ENCODE measurements at places on chromosomes 1 and 21.

GRCh38 chr1:234114648-234115307, 210.3 kb downstream of the SLC35F3 start:
- peak; percentile 38 for DNase-seq

DNA sequence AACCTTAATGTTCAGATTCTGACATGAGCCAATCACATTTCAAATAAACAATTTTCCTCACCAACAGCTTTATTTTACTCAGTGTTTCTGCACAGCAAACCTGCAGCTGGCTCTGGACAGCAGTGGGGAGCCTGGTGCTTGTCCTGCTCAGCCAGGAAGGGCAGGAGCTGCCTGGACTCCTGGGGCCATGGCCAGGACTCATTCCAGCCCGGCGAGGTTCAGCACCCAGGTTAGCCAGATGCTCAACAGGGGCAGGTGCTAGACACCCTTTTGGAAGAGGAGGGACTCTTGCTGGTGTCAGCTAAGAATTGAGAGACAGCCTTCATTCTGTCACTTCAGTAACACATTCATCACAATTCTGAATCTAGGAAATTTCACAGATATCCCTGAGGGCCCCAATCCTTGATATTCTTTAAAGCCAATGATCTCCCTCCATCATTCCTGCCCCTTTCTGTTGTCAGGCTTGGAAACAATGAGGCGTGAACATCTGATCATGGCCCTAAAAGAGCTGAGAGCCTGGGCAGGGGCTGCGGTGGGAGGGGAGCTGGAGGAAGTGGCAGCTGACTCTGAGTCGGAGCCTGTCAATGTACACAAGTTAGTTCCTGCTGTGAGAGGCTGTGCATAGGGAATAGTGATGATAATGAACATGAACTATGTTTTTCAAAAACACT, 251.3 kb downstream of the SDCCAG8 start:
- no peak for DNase-seq

GRCh38 chr1:58576727-58577653, at the start of gene TACSTD2:
Gene TACSTD2, minus strand, starts transcription at chr1:58577252. Its CDS starts 96 bp downstream, at chr1:58577156.
- DNase-seq, result no peak

DNA sequence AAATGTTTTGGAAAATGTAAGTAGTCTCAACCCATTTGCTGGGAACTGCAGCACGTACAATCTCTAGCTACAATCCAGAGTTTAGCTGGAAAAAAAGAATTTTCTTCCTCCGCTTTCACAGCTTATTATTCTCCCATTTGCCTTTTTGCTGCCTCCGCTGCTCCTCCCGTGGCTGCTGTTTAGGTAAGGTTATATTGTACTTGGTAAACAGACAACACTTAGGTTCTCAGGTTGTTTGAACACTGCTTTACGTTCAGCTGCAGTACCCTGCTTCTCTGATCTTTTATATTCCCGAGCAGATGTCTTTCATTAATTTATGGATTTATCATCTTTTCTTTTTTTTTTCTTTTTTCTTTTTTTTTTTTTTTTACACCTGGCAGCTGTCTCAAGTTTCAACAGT, 14.3 kb downstream of the PROX1 start:
- DNase-seq, result no peak

DNA sequence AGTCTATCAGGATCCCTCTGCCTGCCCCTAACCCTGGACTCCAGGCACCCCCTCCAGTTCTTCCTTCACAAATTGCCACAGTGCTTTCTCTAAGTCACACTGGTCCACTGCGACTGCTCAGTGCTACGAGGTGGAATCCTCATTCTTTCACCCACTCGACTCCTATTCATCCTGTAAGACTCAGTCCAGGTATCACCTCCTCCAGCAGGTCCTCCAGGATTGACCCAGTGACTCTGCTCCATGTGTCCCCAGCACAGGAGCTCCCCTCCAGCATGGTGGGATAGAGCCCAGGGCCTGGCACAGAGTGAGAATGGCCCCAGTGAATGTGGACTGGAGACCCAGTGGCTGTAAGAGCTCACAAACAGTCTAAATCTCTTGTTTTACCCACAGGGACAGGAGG, 45.5 kb upstream of the WNT4 start:
- DNase-seq, result no peak

DNA sequence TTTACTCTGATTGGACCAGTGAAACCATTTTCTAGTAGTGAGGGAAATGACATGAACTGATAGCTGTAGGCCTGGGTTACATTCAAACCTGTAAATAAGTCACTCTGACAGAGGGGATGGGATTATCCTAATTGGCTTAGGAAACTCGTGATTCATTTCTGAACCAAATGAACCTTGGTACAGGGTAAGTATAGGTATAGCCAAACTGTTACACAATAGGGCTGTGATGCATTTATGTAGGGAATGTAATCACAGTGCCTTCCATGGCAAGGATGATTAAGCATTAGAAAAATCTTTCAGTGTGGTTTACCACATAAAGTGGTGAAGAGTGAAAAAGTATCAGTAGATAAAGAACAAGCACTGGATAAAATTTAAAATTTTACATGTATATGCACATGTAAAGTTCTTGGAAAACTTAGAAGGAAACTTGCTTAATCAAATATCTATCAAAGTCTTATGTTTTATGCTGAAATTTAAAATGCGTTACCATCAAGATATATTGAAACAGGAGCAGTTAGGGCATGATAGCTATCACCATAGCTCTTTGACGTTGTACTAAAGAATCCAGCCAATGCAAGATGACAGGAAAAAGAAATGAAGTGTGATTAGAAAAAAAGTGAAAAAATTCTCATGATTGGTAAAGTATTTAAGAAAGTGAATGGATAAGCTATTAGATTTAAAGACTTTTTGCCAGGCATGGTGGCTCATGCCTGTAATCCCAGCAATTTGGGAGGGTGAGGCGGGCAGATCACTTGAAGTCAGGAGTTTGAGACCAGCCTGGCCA, 63.0 kb downstream of the RABGAP1L start:
- no peak for DNase-seq

- no peak for DNase-seq
Observed at GRCh38 chr21:45209685-45210284, 77.9 kb downstream of the POFUT2 start.

GRCh38 chr21:42252778-42253340, 33.9 kb downstream of the ABCG1 start:
- no peak for DNase-seq

DNA sequence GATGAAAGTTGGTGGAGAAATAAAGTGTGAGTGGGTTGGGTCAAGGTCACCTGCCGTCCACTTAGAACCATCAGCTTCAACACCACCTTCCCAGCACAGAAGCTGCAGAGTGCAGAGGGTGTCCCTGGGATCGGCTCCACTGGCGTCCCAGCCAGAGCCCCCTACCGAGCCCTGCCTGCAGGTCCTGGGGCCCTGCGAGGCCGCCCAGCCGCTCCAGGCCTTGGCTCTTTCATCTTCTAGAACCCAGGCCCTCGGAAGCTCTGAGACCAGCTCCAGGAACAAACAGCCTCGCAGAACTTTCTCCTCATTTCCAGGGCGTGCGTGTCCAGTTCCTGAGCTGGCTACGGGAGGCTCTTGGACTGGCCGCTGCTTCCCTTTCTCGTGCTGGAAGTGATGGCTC, 166.0 kb downstream of the PRDM16 start:
- no peak for DNase-seq

GRCh38 chr21:35178098-35178497, 129.0 kb upstream of the RUNX1 start:
- DNase-seq, result no peak

DNA sequence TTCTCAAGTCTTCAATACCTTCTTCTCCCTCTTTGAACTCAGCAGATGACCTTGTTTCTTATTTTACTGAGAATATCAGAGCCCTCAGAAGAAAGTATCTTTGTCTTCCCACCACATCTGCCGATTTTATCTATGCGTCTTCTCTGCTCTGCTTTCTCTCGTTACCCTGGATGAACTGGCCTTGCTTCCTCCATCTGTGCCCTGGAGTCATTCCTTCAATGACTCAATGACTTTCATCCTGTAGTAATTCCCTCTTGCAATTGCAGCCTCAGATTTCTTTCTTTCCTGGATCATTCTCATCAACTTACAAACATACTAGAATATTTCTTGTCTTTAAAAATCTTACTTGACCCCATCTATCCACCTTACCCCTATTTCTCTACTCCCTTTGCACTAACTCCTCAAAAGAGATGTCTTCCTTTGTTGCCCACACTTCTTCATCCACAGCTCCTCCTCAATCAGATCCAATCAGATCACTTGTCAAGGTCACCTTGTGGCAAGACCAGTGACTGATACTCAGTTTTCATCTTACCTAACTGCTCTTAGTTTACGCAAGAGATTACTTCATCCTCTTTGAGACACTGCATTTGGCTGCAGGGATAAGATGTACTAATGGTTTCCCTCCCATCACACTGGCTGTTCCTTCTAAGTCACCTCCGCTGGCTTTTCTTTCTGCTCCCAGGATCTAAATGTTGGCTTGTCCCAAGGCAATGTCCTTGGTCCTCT, 8.2 kb upstream of the TGFBR3 start:
- DNase-seq, result no peak

- no peak for DNase-seq
Observed at GRCh38 chr1:181714428-181714827, 231.1 kb downstream of the CACNA1E start.

DNA sequence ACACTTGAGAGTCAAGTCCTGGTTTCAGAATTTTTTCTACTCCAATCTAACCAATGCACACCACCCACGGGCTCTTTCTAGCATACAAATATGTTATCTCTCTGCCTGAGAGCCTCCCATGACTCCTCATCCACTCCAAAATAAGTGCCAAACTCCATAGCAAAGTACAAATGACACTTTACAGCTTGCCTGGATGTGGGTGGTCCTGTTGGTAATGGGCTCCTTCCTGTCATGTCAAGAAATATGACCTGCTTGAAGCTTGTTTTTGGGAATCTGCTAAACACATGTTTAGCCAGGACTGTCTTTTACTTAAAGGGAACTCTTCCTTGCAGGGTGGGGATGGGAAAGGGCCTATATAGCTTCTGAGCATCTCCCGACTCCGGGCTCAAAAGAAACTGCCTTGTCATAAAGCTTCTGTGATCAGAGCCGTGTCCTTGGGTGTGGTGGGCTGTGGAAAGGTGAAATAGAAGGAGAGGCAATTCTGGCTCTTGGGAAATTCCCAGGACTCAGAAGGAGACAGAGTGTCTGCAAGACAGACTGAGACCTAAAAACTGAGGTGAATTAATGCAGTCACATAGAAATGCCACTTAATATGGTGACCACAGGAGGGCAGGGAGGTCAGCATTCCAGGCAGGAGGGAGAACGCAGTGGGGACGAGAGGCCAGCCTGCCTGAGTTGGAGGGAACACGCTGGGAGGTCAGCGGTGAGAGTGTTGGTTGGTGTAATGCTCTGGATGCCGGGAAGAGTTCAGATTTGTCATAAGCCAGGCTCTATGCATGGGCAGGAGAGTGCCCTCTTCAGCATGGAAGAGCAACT, 6.1 kb upstream of the IGFN1 start:
- DNase-seq, result no peak

DNA sequence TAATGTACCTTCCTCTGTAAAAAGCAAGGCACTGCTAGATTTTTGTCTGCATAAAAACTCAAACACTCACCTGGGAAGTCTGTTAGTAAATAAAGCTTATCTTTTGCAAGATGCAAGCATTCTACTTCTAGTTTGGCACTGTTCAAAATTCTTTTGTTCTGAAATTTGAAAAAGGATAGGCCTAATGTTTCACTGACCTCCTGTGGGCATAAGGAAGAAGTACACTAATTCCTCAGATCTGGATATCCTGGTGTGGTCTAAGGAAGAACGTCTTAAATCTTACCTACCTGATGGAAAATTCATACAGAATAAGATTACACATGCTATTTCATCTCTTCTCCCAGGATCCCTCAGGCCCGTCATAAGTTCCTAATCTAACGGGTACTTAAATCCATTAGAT, 93.5 kb upstream of the CAMK1G start:
- no peak for DNase-seq

- no peak for DNase-seq
Observed at GRCh38 chr1:107870696-107871095, 94.3 kb downstream of the VAV3 start.

GRCh38 chr1:42456754-42457089, 379 bp downstream of the PPCS start:
- peak; percentile 72 for DNase-seq

DNA sequence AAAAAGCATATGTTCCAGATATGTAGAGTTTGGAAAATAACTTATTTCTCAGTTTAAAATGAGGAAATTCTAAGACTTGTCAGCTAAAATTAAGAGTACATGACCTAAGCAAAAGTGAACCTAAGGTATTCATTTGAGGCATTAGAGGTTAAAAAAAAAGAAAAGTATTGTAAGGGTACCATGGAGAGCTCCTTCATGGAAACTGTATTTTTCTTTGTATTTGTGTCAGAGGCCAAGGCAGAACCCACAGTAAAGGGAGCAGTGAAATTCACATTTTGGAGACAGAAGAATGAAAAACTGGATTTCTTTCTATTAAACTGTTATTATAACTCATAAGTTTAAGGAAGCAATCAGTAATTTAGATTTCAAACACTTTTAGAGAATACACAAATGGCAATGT, 1494.8 kb downstream of the KCNT2 start:
- no peak for DNase-seq

GRCh38 chr1:47658161-47658920, 220.5 kb downstream of the FOXD2 start:
- no peak for DNase-seq

- no peak for DNase-seq
Observed at GRCh38 chr1:95093296-95093695, 20.5 kb upstream of the ALG14 start.

DNA sequence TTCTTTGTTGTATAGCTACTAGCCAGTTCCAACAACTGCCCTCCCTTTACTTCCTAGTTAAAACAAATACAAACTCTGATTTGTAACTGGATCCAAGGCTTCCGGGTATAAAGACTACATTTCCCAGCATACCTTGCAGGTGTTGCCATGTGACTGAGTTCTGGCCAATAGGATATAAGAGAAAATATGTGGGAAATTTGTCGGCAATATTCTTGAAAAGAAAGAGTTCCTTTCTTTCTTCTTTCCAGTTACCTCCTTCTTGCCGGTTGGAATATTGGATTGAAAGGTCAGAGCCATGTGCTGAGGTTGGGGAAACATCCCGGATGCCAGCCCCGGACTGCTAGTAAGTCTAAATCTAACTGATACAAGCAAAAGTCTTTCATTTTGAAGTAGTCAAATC, 23.0 kb upstream of the ZBTB40 start:
- no peak for DNase-seq

- DNase-seq, result no peak
Observed at GRCh38 chr1:12173041-12173509, 6.3 kb downstream of the TNFRSF1B start.

Data from activated CD4-positive, alpha-beta memory T cell treated with anti-CD3 and anti-CD28 coated beads for 36 hours (primary cell).